ENCODE measurements at places on chromosomes 11 and 22. TPM values are rescaled to one million over a fixed set of nuclear protein-coding genes. Genes with fewer than 3 reads are reported as not detected.

DNA sequence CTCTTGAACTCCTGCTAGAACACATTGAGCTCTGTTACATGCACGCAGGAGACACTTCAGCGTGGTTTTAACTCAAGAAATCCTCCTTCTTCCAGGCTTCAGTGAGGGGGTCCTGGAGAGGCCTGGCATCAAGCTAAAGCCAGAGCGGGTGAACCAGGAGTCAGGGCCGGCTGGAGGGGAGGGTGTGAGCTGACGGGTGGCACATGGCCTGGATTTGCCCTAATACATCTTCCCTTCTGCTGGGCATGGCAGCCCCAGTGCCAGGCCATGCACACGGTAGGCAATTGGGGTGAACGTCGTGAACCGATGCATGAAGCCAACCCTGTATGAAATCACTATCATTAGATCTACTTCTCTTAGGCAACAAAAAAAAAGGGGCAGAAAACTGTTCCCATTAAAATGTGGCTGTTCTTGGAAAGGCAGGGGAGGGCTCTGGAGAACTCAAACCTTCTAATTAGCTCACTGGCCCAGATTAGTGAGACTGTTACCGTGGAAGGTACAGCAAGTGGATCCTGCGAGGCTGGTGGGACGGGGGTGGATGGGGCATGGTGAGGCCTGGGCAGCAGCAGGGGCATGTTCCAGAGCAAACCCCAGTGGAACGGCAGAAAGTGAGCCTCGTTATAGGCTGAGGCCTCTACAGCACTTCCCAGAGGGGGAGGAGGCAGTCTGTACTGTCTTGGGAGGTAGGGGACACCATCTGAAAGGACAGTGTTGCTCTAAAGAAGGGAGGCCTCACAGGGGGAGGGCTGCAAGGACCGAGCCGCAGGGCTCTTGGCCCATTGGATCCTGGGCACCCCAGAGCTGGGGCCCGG is 10.6 kb downstream of the IFT27 start:
- no peak for DNase-seq

DNA sequence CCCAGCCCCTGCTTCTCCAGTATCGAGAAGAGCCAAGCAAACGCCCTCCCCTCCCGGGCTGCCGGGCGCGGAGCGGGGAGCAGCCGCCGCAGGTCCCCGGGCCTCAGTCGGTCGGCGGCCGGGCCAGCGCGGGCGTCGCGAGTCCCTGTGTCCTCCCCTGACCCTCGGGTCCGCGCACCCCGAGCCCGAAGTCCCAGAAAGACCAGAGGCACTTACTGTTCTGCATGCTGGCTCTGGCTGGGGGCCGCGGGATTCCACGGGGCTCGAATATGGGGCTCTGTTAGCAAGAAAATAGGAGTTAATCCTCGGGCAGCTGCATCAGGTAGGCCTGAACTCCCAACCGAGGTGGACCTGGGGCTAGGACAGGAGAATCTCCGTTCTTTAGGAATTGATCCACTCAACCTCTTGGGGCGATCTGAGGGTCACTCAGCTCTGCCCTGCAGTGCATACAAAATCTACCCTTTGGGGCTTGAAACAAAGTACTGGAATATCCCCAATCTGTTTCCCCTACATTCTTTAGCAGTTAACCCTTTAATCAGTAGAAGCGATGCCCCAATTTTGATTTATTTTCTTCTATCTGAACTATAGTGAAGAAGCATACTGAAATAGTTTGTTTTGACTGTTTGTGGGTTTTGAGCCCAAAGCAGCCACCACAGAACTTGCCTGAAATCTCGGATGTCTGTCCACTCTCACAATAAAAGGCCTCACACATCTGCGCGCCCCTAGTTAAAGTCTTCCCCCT is 4.8 kb downstream of the PAX6 start:
- DNase-seq = no peak

GRCh38 chr11:126328444-126328843 is 24.6 kb downstream of the DCPS start:
- DNase-seq = no peak

DNA sequence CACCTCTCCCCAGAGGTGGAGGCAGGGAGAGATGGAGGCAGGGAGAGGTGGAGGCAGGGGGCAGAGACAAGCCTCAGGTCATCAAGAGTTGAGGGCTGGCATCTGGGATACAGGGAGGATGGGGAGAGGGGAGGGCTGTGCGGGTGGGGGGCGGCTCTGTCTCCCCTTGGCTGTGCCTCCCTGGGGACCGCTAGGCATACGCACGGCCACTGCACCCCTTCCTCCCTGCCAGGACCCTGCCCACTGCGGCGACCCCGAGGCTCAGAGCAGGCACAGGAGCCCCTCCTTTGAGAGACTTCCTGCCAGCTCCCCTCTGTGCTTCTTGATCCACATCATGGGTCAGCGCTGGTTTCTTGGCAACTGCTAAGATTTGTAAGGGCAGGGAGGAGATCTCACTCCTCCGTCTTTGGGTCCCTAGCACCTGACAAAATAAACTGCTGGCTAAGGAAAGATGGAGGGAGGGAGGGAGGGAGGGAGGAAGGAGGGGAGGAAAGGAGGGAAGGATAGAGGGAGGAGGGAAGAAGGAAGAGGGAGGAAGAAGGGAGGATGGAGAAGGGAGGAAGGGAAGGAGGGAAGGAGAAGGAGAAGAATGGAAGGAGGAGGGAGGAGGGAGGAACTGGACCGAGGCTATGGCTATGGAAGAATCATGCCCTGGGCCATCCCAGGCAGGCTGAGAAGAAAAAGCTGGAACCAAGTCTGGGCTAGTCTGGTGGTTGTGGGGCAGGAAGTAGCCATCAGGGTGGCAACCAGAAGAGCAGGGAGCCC is 18.5 kb downstream of the PRR33 start:
- DNase-seq = peak; percentile 23

CHRM1 gene
- 0.98 TPM for total RNA-seq
